ENCODE measurements at places on chromosomes 13 and 19.

GRCh38 chr13:42559057-42559456, 14.9 kb upstream of the TNFSF11 start:
- no peak for DNase-seq

DNA sequence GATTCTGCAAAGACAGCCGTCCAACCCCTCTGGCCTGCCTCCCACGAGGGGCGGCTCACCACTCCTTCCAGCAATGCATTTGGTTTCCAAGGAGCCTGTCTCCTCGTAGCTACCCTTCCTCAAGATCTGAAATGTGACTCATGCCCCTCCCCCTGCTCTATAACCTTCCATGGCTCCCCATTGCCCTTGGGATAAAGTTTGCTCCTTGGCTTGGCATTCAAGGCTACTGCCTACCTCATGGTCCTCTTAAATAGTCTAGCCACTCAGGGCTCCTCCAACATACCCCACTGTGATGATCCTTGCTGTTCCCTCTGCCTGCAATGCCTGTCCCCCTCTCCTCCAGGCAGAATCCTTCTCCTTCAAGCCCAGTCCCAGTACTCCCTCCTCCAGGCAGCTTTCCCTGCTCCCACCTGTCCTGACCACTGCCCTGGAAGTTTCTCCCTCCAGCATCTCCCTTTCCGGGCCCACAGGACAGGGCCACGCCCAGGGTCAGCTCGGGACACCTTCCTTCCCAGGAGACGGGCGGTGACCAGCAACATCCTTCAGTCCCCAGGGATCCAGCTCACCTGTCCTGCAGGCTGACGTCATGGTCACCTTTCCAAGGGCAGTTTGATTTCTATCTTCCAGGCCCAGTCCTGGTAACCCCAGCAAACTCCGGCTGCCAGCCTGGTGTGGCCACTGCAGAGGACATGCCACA, 19.2 kb upstream of the SEMA6B start:
- DNase-seq, result no peak

DNA sequence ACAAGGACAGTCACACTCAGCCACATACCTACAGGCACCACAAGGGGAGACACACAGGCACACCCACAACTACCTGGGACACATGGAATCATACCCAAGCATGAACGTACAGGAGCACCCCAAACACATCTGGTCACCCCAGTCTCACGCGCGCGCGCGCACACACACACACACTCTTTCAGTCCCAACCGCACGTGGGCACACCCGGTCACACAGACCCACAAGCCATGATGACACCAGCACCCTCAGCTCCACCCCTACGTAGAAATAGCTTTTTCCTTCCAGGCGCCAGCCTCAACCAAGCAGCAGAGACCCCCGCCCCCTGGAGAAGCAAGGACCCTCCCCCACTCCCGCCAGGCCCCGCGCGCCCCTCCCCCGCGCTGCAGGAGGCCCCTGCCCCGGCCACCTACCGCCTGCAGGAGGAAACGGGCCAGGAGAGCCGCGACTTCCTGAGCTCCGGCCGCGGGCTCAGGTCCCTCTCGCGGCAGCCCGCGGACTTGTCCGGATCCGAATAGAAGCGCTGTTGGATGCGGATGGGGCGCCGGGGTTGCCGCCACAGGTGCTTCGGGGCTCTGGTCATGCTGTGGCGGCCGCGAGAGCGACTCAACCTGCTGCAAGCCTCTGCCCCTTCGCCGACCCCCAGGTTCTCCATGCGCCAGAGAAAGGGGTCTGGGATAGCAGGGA, 6.4 kb upstream of the PDE4C start:
- DNase-seq, result no peak

- DNase-seq, result no peak
These were observed 2.2 kb upstream of the CERS1 start for GRCh38 chr19:18898081-18898606.

DNA sequence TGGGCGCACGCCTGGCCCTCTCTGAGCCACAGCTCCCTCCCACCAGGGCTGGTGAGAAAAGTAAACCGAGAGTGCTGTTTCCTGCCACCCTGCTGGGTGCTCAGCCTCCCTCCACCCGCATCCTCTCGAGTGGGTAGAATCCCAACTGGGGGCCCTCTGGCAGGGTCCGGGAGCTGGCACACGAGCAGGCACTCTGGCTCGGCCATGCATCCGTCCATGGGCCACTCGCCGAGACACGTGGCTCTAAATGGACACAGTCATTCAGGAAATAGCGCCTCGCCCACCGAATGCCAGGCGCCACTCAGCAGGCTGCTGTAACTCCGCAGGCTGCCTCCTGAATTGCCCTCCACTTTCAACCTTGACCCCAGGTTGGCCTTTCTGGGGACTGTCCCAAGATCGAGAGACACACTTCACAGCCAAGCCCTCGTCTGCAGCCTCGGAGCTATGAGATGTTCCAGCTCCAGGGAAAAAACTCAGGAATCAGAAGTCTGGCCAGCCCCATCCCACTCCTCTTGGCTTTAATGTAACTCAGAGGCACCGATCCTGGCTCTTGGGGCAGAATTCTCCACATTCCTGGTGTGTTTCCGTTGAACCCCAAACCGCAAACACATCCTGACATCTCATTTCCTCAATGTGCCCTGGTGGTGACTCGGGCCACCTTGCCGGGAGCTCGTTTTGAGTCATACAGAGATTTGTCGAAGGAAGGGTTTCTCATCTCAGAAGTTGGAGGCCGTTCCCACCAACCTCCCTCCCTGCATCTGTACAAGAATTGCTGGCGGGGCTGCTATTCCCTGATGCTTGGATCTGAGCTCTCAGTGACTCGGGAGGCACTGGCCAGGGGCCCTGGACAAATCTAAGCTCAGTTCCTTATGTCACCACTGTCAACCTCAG, 14.1 kb downstream of the KLF2 start:
- peak; percentile 88 for DNase-seq

DNA sequence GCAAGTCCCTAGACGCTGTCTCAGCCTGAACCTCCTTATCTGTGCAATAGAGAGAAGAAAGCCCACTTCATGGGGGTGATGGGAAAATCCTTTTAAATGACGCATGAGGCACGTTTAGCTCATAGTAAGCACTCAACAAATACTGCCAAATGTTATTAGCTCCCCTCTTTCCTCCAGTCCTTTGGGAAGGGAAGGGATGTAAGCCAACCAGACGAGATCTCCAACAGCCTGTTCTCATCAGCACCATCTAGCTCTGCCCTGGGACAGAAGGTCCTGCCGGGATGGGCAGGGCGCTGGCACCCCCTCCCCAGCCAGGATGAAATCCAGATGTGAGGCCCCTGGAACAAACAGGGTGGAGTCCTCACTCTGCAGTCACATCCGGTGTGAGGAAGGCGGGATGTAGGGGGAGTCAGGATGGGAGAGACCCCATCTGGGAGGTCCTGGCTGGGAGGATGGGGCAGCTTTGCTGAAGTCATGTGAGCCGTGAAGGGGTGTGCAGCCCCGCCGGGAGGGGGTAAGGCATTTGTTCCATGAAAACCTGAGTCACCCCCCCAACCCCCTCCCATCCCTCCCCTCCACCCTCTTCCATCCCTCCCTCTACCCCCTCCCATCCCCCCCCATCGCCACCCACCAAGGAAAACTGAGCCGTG, 4.6 kb downstream of the S1PR2 start:
- DNase-seq, result peak; percentile 94

DNA sequence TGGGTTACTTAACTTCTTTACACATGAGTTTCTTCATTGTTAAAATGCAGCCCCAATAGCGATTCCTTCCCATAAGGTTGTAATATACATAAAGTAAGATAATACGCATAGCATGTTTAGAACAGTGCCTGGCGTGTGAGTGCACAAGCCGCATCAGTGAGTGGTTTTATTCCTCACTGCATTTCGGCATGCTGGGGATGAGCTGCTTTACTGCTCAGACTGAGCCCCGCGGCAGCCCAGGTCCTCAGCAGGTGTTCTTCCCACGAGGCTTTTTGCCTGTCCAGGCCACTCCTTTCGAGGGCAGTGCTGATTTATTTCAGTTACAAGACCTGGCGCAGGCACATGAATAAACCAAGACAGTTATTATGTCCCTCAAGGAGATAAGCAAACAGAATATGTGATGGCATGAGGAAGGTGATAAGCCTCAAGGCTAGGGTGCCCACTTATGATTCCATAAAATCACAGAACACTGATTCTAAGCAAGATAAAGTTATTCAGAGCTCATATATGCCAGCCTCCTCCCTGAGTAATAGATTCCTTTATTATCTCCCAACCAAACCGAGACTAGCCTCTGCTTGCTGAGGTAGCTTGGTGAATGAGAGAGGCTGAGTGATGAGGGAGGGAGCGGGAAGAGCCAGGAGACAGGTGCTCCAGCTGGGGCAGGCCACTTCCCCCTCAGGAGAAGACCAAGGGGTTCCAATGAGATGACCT, 505.5 kb downstream of the DIAPH3 start:
- no peak for DNase-seq

- DNase-seq, result no peak
These were observed 21.4 kb upstream of the ERVV-1 start for GRCh38 chr19:52992109-52993004.
